ENCODE measurements at places on chromosomes 1 and 21. TPM values are rescaled to one million over a fixed set of nuclear protein-coding genes. Genes with fewer than 3 reads are reported as not detected.

GRCh38 chr21:40466893-40467483 lies 380.0 kb downstream of the DSCAM start:
- no peak overlapping the region for H3K27ac ChIP-seq
- H3K4me1 ChIP-seq: no peaks in the 10 kb centered on the region
- no peak overlapping the region for H3K4me3 ChIP-seq
- no peaks in the 10 kb centered on the region for H3K27me3 ChIP-seq
- DNase-seq: no peak

The PLPPR5 gene
- polyA plus RNA-seq: not detected

GRCh38 chr1:226111098-226111882 lies 48.8 kb downstream of the H3-3A start:
- H3K36me3 ChIP-seq: no peaks in the 10 kb centered on the region
- H3K27me3 ChIP-seq: no peaks in the 10 kb centered on the region
- peak overlapping the region; percentile 92 for H3K27ac ChIP-seq
- peaks cover 23% of the 10 kb centered on the region for H3K4me1 ChIP-seq
- H3K4me3 ChIP-seq: peak overlapping the region; percentile 77

- H3K36me3 ChIP-seq: peaks cover 26% of the 10 kb centered on the region
- DNase-seq: no peak
- no peaks in the 10 kb centered on the region for H3K27me3 ChIP-seq
Observed at GRCh38 chr1:53274026-53274425, 35.7 kb upstream of the MAGOH start.

The RIPPLY3 gene
- not detected for polyA plus RNA-seq

- no peak overlapping the region for H3K4me3 ChIP-seq
- H3K4me1 ChIP-seq: no peaks in the 10 kb centered on the region
- no peaks in the 10 kb centered on the region for H3K27me3 ChIP-seq
- H3K36me3 ChIP-seq: no peaks in the 10 kb centered on the region
Observed at GRCh38 chr1:202725526-202725925, 15.3 kb upstream of the SYT2 start.

The OR2M3 gene
- polyA plus RNA-seq: not detected

The CRB1 gene
- not detected for polyA plus RNA-seq

- no peak overlapping the region for H3K27ac ChIP-seq
- H3K36me3 ChIP-seq: no peaks in the 10 kb centered on the region
- DNase-seq: no peak
- H3K4me3 ChIP-seq: no peak overlapping the region
- no peaks in the 10 kb centered on the region for H3K27me3 ChIP-seq
- H3K4me1 ChIP-seq: no peaks in the 10 kb centered on the region
Observed at GRCh38 chr21:44653123-44653522, 1.3 kb downstream of the KRTAP12-4 start.

DNA sequence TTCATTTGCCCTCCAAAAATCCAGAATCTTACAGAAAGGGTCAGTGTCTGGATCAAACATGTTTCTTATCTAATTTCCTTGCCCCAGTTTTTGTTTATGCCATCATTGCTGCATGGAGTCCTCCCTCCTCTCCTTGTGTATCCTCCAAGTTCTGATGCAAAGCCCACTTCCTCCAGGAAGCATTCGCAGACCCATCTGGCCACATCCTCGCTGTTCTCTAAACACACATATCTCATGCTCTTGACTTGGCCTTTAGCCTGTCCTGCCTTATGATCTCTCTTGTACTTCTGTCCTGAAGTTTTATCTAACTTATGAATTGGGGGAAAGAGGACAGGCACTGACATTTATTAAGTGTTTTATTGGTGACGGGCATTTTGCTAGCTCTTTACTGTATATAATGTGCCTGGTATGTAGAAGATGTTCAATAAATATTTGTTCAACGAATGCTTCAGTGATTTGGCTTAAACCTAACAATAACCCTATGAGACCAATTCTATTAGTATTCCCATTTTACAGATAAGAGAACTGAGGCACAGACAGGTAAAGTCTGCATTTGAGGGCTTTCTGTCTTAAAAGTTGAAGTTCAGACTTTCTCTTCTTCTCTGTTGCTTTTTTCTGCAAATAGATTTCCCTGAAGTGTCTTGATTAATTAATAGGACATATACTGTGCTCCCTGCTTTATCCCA lies 19.2 kb upstream of the ID3 start:
- H3K27me3 ChIP-seq: no peaks in the 10 kb centered on the region
- peak overlapping the region; percentile 42 for H3K4me3 ChIP-seq
- peaks cover 51% of the 10 kb centered on the region for H3K4me1 ChIP-seq
- peak overlapping the region; percentile 96 for H3K27ac ChIP-seq

The OXCT2 gene
- polyA plus RNA-seq: 0.60 TPM

DNA sequence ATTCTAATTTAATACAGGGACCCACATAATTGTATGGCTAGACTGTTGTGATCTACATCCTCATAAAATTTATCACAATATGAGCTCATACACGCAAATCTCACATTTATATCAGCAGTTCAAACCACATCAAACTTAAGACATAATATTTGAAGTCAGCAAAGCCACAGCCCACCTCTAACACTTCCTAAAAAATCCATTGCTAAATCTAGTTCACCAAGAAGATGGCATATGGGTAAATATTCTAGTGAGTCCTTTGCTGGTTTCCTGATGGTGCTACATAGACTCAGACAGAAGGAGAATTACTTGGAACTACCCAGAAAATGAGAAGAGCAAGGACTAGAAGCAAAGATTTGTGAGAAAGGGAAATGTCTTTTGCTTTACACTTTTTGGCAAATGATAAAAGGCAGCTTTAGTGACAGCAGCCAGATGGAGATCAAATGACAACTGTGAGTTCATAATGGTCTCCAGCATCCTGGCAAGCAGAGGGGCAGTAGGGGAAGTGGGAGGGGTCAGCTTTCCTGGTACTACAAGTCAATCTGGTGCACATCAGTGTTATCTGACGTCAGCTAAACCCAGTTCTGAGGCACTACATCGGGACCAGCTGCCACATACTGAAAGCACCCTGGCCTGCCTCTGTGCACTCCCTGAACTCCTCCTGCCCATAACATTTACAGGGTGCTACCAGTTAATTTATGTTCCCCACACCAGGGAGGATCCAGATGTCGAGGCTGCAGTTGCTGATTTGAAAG lies 10.6 kb upstream of the GADD45A start:
- no peaks in the 10 kb centered on the region for H3K4me1 ChIP-seq
- DNase-seq: no peak
- H3K36me3 ChIP-seq: no peaks in the 10 kb centered on the region
- H3K27me3 ChIP-seq: no peaks in the 10 kb centered on the region
- H3K4me3 ChIP-seq: no peak overlapping the region
- H3K27ac ChIP-seq: no peak overlapping the region

The PDZK1 gene
- polyA plus RNA-seq: 0.29 TPM

- no peak overlapping the region for H3K4me3 ChIP-seq
- no peaks in the 10 kb centered on the region for H3K27me3 ChIP-seq
- H3K36me3 ChIP-seq: no peaks in the 10 kb centered on the region
- H3K4me1 ChIP-seq: no peaks in the 10 kb centered on the region
- H3K27ac ChIP-seq: no peak overlapping the region
Observed at GRCh38 chr21:26925636-26926035, 41.3 kb downstream of the ADAMTS5 start.

DNA sequence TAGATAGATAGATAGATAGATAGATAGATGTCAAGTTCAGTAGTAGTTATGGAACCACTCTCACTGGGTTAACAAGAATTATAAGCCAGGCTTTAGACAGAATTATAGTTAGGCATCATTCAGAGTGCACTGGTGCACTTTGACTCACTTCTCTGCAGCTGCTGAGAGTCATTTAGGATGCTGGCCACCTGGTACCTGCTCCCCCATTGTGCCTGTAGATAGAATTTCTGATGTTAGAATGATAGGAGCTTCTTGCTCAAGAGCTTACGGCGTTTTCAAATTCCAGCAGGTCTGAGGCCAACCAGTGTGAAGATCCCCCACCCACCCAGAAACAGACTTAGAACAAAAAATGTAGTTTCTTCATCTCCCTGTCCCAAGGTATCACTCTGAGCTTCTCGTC lies 107.8 kb upstream of the HMCN1 start:
- no peaks in the 10 kb centered on the region for H3K4me1 ChIP-seq
- no peaks in the 10 kb centered on the region for H3K36me3 ChIP-seq
- DNase-seq: no peak
- no peaks in the 10 kb centered on the region for H3K27me3 ChIP-seq

The MTARC1 gene
- polyA plus RNA-seq: 0.22 TPM

- no peak for DNase-seq
- no peak overlapping the region for H3K4me3 ChIP-seq
- H3K4me1 ChIP-seq: no peaks in the 10 kb centered on the region
- H3K27me3 ChIP-seq: no peaks in the 10 kb centered on the region
- no peaks in the 10 kb centered on the region for H3K36me3 ChIP-seq
- H3K27ac ChIP-seq: no peak overlapping the region
Observed at GRCh38 chr1:234143681-234144080, 229.6 kb upstream of the COA6 start.

DNA sequence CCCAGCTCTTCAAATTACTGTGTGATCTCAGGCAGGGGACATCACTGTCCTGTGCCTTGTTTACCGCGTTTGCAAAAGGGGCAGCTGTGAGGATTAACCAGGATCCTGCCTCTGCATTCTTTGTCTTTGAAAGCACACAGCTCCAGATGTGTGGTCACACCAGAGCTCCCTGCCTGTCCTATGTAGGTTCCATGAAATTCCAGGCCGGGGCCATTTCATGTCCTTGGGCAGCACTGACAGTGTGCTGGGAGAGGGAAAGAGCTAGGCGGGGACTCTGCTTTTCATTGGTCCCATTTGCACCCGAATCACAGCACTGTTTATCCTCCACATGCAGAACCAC lies 42.2 kb upstream of the SELENON start:
- no peaks in the 10 kb centered on the region for H3K4me1 ChIP-seq
- no peak overlapping the region for H3K27ac ChIP-seq
- DNase-seq: no peak
- no peak overlapping the region for H3K4me3 ChIP-seq
- no peaks in the 10 kb centered on the region for H3K36me3 ChIP-seq

DNA sequence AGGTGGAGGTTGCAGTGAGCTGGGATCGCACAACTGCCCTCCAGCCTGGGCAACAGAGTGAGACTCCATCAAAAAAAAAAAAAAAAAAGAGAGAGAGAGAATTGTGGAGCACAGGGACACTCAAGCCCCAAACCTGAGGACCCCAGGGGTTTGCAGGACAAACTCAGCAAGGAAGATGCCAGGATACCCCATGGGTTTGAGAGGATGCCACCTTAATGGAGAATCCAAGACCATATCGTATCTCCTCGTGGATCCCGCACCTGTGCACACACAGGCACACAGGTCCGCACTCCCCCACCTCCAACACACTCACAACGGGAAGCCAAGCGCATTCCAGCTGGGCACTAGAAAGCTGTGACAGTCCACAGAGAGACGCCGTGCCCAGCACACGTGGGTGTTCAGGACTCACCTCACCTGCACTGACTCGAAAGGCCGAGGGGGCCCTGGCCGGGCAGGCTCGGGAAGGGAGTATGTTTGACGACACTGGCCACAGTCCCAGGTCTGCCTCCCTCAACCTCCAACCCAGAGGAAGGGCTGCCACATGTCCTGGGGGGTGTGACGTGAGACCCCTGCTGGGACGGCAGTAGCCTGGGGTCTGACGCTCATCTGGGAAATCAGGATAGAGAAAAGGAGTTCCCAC lies 11.1 kb downstream of the CHD5 start:
- no peaks in the 10 kb centered on the region for H3K27me3 ChIP-seq
- H3K36me3 ChIP-seq: no peaks in the 10 kb centered on the region
- DNase-seq: no peak
- H3K4me1 ChIP-seq: no peaks in the 10 kb centered on the region

- H3K27me3 ChIP-seq: no peaks in the 10 kb centered on the region
- no peaks in the 10 kb centered on the region for H3K36me3 ChIP-seq
- no peaks in the 10 kb centered on the region for H3K4me1 ChIP-seq
- no peak for DNase-seq
- H3K27ac ChIP-seq: no peak overlapping the region
Observed at GRCh38 chr1:155636397-155637153, 26.6 kb downstream of the MSTO1 start.

GRCh38 chr21:18666725-18667124 lies 263.1 kb upstream of the TMPRSS15 start:
- H3K4me1 ChIP-seq: no peaks in the 10 kb centered on the region
- no peak overlapping the region for H3K4me3 ChIP-seq
- H3K27me3 ChIP-seq: no peaks in the 10 kb centered on the region
- DNase-seq: no peak
- no peaks in the 10 kb centered on the region for H3K36me3 ChIP-seq
- H3K27ac ChIP-seq: no peak overlapping the region

GRCh38 chr1:228209657-228210056 lies 1.8 kb downstream of the OBSCN start:
- DNase-seq: no peak
- no peaks in the 10 kb centered on the region for H3K27me3 ChIP-seq
- H3K27ac ChIP-seq: no peak overlapping the region
- H3K36me3 ChIP-seq: no peaks in the 10 kb centered on the region
- no peaks in the 10 kb centered on the region for H3K4me1 ChIP-seq
- no peak overlapping the region for H3K4me3 ChIP-seq

Measured in GM12878 (cell line).